ENCODE measurements at places on chromosomes 11 and 22.

GRCh38 chr22:25085930-25086901 lies 113.4 kb upstream of the CRYBB3 start:
- DNase-seq: peak; percentile 38
- H3K4me1 ChIP-seq: peaks cover 19% of the 10 kb centered on the region
- no peaks in the 10 kb centered on the region for H3K36me3 ChIP-seq
- no peak overlapping the region for H3K4me3 ChIP-seq
- H3K27ac ChIP-seq: peak overlapping the region; percentile 34

DNA sequence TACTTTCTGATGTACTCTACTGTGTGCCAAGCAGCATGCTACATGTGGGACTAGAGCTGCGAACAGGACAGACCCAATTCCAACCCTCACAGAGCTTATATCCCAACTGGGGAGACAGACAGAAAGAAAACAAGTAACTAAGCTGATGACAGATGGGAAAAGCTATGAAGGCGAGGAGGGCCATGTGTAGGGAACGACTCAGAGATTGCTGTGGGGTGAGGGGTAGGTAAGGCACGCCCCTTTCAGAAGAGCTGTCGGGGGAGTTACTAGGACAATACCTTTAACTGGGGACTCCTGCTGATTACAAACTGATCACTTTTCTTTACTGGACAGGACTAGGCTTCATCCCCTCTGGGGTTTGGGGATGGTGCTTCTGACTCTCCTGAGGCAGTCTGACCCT lies 48.9 kb downstream of the ST3GAL4 start:
- no peaks in the 10 kb centered on the region for H3K27me3 ChIP-seq
- H3K4me3 ChIP-seq: no peak overlapping the region
- H3K36me3 ChIP-seq: peaks cover 43% of the 10 kb centered on the region
- DNase-seq: no peak
- H3K27ac ChIP-seq: no peak overlapping the region

DNA sequence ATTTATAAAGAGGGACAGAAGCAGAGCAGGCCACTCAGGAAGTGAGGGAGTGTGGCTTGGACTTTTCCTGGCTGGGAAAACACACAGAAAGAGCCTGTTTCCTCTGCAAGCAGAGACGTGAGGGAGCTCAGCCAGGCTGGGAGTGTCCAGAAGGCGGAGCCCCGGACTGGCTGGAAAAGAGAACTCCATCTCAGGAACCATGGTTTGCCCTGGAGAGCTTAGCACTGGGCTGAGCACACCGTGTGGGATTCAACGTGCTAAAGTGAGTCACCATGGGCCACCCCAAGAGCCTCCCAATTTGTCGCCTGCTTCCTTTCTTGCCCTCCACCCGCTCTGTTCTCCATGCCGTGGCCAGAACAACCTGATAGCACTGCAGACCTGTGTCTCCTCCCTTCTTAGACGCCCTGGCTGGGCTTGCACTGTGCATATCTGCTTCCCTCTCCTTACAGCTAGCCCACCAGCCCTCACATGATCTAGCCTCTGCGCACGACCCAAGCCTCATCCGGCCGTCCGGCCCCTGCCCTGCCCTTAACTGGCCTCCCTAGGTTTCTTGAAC lies 51.8 kb downstream of the GALNT18 start:
- no peak overlapping the region for H3K27ac ChIP-seq
- no peaks in the 10 kb centered on the region for H3K36me3 ChIP-seq
- peaks cover 2% of the 10 kb centered on the region for H3K4me1 ChIP-seq

DNA sequence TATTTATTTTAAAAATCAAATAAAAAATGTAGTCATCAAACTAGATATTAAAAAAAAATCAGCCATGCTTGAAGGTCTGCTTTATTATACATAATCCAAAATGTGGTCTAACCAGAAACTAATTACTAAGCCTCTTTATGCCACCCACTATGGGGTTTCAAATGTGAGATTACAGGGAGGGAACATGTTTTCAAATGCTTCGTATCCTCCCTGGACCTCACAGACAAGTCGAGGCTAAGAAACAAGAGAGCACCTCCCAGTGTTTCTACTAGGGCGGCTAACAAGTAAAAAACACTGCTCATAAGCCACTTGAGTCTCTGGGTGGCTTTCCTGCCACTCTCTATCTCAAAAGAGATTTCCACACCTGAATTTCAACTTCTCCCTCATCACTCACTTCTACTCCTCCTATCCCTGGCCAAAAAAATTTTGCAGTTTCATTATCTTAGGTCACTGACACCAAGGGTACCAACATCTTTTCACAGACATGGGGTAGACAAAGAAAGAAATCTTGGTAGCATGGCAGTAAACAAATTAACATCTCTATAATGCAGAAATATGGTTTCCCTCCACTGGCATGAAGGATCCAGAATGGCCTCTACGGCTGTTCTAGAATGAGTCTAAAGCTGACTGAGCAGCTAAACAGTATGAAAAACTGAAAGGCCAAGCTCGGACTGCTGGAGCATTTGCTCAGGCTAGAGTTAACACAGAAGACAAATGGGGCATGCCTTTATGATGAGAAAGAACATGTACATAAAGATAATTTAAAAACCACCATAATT lies 50.9 kb downstream of the PITPNB start:
- H3K36me3 ChIP-seq: peaks cover 56% of the 10 kb centered on the region
- H3K27me3 ChIP-seq: no peaks in the 10 kb centered on the region
- peak overlapping the region; percentile 14 for H3K27ac ChIP-seq
- H3K4me3 ChIP-seq: no peak overlapping the region
- no peak for DNase-seq
- H3K4me1 ChIP-seq: peaks cover 5% of the 10 kb centered on the region

DNA sequence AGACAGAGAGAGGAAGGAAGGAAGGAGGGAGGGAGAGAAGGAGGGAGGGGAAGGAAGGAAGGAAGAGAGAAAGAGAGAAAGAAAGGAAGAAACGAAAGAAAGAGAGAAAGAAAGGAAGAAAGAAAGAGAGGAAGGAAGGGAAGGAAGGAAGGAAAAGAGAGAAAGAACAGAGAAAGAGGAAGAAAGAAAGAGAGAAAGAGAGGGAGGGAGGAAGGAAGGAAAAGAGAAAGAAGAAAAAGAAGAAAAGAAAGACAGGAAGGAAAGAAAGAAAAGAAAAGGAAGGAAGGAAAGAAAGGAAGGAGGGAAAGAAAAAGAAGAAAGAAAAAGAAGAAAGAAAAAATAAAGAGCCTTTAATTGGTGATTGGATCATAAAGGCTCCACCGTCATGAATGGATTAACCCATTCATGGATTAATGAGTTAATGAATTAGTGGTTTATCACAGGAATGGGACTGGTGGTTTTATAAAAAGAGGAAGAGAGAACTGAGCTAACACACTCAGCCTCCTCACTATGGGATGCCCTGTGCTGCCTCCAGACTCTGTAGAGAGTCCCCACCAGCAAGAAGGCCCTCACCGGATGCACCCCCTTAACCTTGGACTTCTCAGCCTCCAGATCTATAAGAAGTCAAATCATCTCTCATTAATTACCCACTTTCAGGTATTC lies 9.0 kb upstream of the PLAAT2 start:
- no peaks in the 10 kb centered on the region for H3K27me3 ChIP-seq
- H3K27ac ChIP-seq: no peak overlapping the region
- no peaks in the 10 kb centered on the region for H3K4me1 ChIP-seq
- H3K4me3 ChIP-seq: no peak overlapping the region
- DNase-seq: no peak

GRCh38 chr11:122775675-122776271 lies 62.5 kb upstream of the CRTAM start:
- H3K4me3 ChIP-seq: no peak overlapping the region
- peaks cover 12% of the 10 kb centered on the region for H3K4me1 ChIP-seq
- no peak for DNase-seq
- H3K27me3 ChIP-seq: no peaks in the 10 kb centered on the region

- no peak overlapping the region for H3K27ac ChIP-seq
- no peak overlapping the region for H3K4me3 ChIP-seq
- H3K36me3 ChIP-seq: no peaks in the 10 kb centered on the region
- peaks cover 10% of the 10 kb centered on the region for H3K4me1 ChIP-seq
- no peak for DNase-seq
Measured at GRCh38 chr11:11810764-11811726, 30.7 kb upstream of the USP47 start.

DNA sequence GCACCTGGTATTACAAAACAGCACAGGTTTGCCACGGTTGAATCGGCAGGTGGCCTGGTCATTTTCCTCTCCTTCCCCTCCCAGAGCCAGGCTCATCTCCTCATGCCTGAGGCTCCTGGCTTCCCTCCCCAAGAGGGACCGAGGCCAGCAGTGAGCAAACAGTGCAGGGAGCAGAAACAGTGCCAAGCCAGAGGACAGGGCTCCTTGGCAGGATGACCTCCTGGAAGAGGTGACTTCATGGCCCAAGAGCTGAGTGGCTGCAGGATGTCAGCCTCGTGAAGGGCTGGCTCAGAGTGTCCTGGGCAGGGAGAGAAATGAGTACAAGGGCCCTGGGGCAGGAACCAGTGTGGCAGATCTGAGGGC lies 22.8 kb upstream of the PPFIA1 start:
- H3K36me3 ChIP-seq: no peaks in the 10 kb centered on the region
- no peak overlapping the region for H3K27ac ChIP-seq
- H3K4me1 ChIP-seq: peaks cover 27% of the 10 kb centered on the region
- DNase-seq: no peak
- H3K27me3 ChIP-seq: no peaks in the 10 kb centered on the region
- H3K4me3 ChIP-seq: no peak overlapping the region

DNA sequence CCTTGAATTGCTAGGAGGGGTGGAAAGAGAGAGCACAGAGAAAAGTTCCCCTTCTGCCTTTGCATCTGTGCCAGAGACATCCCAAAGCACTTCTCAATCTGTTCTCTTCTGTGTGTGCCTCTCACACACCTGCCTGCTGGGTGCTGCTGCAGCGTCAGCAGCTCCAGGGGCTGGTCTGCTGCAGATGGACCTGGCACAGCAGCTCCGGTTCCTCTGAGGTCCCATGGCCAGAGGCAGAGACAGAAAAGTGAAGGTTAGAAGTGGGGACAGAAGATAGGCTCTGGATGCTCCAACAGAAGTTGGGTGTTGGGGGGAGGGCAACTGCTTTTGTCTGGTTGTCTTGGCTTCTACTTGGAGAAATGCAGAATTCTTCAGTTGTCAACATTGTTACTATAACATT lies 48.9 kb upstream of the KIRREL3 start:
- H3K36me3 ChIP-seq: no peaks in the 10 kb centered on the region
- H3K27me3 ChIP-seq: peaks cover 11% of the 10 kb centered on the region
- DNase-seq: no peak
- H3K27ac ChIP-seq: no peak overlapping the region
- no peaks in the 10 kb centered on the region for H3K4me1 ChIP-seq

- no peaks in the 10 kb centered on the region for H3K4me1 ChIP-seq
- H3K36me3 ChIP-seq: no peaks in the 10 kb centered on the region
- H3K4me3 ChIP-seq: no peak overlapping the region
- H3K27ac ChIP-seq: no peak overlapping the region
Measured at GRCh38 chr11:134506046-134506445, 94.0 kb upstream of the B3GAT1 start.

DNA sequence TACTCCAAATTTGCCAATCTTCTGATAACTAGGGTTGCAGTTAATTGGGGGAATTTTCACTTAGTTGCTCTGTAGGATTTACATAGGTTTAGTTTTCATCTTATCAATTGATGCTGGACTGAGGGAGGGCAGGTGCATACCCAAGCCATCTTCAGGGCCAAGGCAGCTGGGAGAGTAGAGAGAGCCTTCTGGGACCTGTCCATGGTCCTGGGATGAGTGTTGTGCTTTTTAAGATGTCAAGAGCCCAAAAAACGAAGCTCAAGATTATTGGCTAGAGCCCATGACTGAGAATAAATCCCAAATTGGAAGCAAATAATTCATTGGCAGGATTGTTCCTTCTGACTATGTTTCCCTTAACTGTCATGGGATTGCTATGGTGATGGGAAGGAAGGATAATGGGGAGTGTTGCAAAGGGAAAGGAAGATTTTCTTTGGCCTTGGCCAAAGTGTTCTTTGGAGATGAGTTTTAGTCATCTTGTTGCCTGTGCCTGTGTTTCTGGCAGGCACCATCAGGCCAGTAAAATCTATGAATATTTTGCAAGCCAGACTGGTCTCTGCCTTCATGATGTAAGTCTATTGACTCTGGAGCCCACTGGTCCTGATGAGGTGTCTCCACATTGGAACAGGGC lies 4.5 kb downstream of the SLC22A6 start:
- no peaks in the 10 kb centered on the region for H3K4me1 ChIP-seq
- no peak overlapping the region for H3K27ac ChIP-seq
- peaks cover 43% of the 10 kb centered on the region for H3K27me3 ChIP-seq
- DNase-seq: peak; percentile 4

- DNase-seq: no peak
- peaks cover 45% of the 10 kb centered on the region for H3K27me3 ChIP-seq
- H3K4me1 ChIP-seq: peaks cover 3% of the 10 kb centered on the region
- no peaks in the 10 kb centered on the region for H3K36me3 ChIP-seq
Measured at GRCh38 chr11:118018401-118018800, 32.2 kb downstream of the IL10RA start.
